Pancreas (tissue), 10 donors: ENCODE measurements at places on chromosomes 11 and 22. TPM values are rescaled to one million over a fixed set of nuclear protein-coding genes. Genes with fewer than 3 reads are reported as not detected.

MRGPRX3 gene
- not detected for total RNA-seq

ZNF280A gene
- not detected for total RNA-seq

- DNase-seq, result no peak
- H3K4me3 ChIP-seq, result no peak overlapping the region
- H3K4me1 ChIP-seq, result peaks cover 35% of the 10 kb centered on the region
- no peaks in the 10 kb centered on the region for H3K27me3 ChIP-seq
Measured at GRCh38 chr11:117818041-117818873, 6.3 kb downstream of the FXYD2 start.

DNA sequence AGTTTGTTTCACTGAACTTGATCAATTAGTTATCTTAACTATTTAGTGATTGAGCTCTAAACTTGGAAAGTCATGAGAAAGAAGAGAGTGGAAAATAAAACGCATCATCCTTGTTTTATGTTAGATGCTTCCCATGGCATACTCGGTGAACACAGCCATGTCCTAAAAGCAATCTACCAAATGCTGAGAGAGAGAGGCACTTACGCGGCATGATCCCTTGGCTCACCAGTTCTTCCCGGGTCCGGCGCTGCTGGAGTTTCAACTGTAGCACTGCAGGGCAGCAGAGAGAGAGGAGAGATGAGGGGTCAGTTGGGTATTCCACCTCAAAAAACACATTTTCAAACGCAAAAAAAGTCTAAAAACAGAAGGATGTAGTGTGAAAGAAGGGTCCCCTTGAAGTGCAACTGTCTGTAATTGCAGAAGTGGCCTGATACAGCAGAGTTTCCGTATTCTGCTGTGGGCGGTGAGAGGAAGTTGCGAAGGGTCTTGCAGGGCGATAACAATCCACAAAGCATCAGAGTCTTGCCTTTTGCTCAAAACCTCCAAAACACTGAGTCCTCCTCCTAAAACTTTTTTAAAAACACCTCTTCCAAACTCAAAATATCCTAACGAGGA is 92.7 kb downstream of the SGSM3 start:
- H3K36me3 ChIP-seq, result no peaks in the 10 kb centered on the region
- no peak overlapping the region for H3K4me3 ChIP-seq
- H3K4me1 ChIP-seq, result no peaks in the 10 kb centered on the region
- peak overlapping the region; percentile 2 for H3K27ac ChIP-seq
- no peak for DNase-seq

DNA sequence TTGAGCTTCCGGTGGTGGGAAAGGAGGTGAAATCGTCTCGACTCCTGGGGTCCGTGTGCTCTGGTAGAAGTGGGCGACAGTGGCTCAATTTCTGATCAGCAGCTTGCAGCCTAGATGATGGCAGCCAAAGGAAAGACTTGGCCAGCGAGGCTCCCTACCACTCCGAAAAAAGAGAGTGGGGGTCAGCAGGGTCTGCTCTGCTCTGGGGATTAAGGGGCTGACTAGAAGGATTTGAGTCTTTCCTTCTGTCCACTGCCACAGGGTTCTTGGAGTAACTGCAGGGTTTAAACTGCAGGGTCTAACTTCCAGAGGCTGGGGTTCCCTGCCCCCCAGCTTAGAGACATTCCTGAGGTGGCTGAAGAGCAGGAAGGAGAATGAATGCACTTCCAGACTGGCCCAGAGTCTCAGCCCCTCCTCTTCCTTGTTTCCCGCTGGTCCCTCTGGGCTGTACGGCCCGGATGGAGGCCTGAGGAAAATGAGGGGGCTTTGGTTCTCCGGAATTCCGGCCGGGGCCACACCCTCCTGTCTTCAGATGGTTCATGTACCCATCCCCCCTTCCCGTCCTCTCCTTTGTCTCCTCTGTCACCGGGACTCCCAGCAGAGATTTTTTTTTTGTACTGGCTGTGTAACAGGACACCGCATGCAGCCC is 907 bp downstream of the SERPINH1 start:
- peaks cover 5% of the 10 kb centered on the region for H3K4me1 ChIP-seq
- H3K27me3 ChIP-seq, result no peaks in the 10 kb centered on the region
- H3K4me3 ChIP-seq, result peak overlapping the region; percentile 91

GRCh38 chr11:2663506-2663905 is 36.3 kb downstream of the KCNQ1OT1 start:
- DNase-seq, result no peak
- no peak overlapping the region for H3K4me3 ChIP-seq
- H3K36me3 ChIP-seq, result no peaks in the 10 kb centered on the region

GRCh38 chr11:82634091-82634490 is 99.6 kb downstream of the FAM181B start:
- no peak overlapping the region for H3K4me3 ChIP-seq
- H3K27me3 ChIP-seq, result no peaks in the 10 kb centered on the region
- no peak for DNase-seq
- H3K4me1 ChIP-seq, result no peaks in the 10 kb centered on the region

DNA sequence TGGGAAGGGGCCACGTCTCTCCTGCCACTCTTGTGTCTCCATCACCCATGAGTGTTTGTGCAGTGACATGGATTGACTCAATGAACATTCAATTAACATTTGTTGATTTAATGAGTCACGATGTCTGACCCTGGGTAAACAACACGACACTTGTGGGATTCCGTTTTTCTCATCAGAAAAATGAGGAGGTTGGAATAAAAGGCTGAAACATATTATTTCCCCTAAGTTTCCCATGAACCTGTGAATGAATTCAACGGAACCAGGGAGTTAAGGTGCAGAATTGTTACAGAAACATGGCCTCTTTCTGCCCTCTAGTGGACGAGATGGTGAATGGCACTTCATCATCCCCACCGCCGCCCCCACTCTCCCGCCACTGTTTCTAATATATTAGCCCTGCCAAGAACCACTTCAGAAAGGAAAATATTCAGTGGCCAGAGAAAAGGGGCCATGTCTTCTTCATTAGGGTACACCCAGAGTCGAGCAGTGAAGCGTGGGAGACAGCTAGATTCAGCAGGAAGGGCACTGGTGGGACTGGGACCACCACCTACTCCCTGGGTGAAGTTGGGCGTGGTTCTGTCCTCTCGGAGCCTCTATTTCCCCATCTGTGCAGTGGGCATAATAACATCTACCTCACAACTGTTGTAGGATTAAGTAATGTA is 46.3 kb upstream of the SYT13 start:
- no peaks in the 10 kb centered on the region for H3K4me1 ChIP-seq
- H3K27ac ChIP-seq, result no peak overlapping the region
- no peak for DNase-seq
- peak overlapping the region; percentile 2 for H3K4me3 ChIP-seq
- no peaks in the 10 kb centered on the region for H3K27me3 ChIP-seq

DNA sequence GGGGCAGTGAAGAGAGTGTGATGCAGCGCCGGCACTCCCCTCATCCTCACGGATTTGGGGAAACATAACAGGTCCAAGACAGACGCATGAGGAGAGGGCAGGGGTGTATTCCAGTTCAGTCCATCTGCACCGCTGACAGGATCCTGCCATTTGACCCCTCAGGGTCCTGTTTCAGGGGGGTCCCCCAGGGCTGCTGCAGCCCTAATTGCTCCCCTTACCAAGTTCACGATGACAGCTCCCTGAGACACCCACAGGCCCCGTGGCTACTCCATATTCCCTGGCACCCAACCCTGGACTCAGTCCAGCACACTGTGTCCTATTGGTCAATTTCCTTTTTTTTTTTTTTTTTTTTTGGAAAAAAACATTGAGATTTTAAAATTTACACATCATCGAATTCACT is 41.5 kb downstream of the SHANK2 start:
- H3K27ac ChIP-seq, result no peak overlapping the region
- no peaks in the 10 kb centered on the region for H3K27me3 ChIP-seq
- DNase-seq, result no peak
- no peaks in the 10 kb centered on the region for H3K36me3 ChIP-seq
- H3K4me1 ChIP-seq, result no peaks in the 10 kb centered on the region
- no peak overlapping the region for H3K4me3 ChIP-seq

DNA sequence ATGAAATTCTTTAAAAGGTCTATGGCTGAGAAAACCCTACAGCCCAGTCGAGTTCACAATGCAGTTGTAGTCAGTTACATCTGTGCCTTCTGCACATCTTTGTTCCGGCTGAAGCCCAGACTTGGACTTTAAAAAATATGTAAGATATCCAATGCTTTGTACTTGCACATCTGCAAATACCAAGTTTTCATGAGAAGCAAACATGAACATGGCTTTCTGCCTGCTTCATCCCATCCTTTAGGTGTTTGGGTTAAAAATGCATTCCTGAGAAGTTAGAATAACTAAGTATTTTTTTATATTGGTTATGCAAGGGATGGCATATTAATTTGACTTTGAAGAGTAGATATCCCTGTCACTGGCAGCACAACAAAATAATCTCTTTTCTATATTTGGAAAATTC is 528.4 kb downstream of the METTL15 start:
- no peak overlapping the region for H3K27ac ChIP-seq
- H3K27me3 ChIP-seq, result no peaks in the 10 kb centered on the region
- DNase-seq, result no peak
- no peaks in the 10 kb centered on the region for H3K4me1 ChIP-seq

DNA sequence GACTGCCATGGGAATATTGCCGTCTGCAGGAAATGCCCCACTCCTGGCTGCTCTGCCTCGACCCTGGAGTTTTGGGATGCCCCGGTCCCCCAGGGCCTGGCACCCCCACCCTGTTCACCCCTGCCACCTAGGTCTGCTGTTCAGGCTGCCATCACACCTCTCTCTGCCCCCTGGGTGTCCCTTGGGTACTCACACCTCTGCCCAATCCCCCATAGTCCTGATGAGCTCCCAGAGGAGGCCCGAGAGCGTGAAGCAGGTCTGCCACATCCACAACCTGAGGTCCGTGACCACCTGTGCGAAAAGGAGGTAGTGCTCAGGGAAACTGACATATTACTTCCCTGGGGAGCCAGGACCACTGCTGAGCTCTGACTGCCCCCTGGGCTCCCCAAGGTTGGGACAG is 20.2 kb upstream of the DRICH1 start:
- no peak for DNase-seq
- H3K27me3 ChIP-seq, result no peaks in the 10 kb centered on the region
- no peak overlapping the region for H3K27ac ChIP-seq

GRCh38 chr11:117876341-117877119 is at the start of gene FXYD6:
Gene FXYD6, minus strand, starts transcription at chr11:117876658. Its CDS starts 33,882 bp downstream, at chr11:117842776.
- no peaks in the 10 kb centered on the region for H3K4me1 ChIP-seq
- no peaks in the 10 kb centered on the region for H3K27me3 ChIP-seq
- H3K36me3 ChIP-seq, result no peaks in the 10 kb centered on the region
- peak within 1 kb of the TSS; percentile 53 for H3K4me3 ChIP-seq
- DNase-seq, result no peak
- no peak within 1 kb of the TSS for H3K27ac ChIP-seq

DNA sequence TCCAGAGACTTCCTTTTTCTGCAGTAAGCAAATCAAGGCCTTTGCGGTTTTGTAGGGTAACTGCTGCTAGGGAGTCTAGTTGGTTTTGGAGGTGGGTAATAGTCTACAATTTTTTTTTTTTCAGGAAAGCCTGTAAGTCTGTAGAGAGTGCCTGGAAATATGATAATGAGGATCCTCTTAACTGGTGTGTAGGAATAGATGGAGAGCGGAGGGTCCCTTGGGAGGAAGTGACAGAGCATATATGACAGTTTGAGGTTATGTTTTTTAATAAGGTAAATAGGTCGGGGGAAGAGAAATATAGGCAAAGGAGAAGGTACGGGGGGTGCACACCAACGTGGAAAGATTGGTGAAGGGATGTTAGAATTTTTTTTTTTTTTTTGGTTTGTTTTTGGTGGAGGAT is 25.9 kb downstream of the ZNF195 start:
- H3K36me3 ChIP-seq, result no peaks in the 10 kb centered on the region
- H3K4me1 ChIP-seq, result no peaks in the 10 kb centered on the region
- no peaks in the 10 kb centered on the region for H3K27me3 ChIP-seq
- no peak overlapping the region for H3K27ac ChIP-seq
- no peak overlapping the region for H3K4me3 ChIP-seq

- no peaks in the 10 kb centered on the region for H3K36me3 ChIP-seq
- H3K4me1 ChIP-seq, result peaks cover 28% of the 10 kb centered on the region
- no peak overlapping the region for H3K4me3 ChIP-seq
- DNase-seq, result no peak
Measured at GRCh38 chr11:34909955-34910354, 6.2 kb downstream of the APIP start.

DNA sequence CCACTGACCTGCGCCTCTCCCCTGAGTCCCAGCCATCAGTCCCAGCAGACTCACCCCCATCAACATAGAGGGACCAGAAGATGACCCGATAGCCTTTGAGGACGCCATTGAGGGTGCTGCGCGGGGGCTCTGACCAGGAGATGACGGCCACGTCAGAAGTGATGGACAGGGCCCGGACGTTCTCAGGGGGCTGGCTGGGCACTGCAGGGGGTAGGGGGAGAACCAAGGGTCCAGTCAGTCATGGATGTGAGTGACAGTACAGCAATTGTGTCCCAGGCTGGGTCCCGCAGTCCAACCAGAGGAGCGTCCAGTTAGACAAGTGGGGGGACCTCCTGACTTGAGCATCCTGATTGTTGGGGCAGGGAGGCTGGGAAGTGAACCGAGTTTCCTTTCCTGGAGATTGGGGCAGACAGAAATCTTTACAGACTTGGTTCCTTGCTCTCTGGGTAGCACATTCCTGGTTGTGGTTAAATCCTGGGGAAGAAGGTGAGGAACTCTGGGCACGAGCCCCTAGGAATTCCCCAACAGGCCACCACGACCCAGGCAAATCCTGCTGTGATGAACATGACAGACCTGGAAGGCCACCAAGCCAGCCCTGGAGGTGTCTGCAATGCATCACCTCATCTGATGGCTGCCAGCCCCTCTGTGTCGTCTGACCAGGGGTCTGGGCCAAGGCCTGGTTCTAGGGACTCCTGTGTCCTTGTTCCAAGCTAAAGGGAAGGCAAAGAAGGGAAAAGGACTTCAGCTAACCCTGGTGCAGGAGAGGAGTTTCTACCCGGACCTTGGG is 133.9 kb downstream of the CEP164 start:
- no peak for DNase-seq
- H3K4me3 ChIP-seq, result no peak overlapping the region
- peaks cover 12% of the 10 kb centered on the region for H3K4me1 ChIP-seq
- no peak overlapping the region for H3K27ac ChIP-seq
- H3K36me3 ChIP-seq, result no peaks in the 10 kb centered on the region
- H3K27me3 ChIP-seq, result no peaks in the 10 kb centered on the region
